ENCODE measurements at places on chromosomes 3 and 15.

DNA sequence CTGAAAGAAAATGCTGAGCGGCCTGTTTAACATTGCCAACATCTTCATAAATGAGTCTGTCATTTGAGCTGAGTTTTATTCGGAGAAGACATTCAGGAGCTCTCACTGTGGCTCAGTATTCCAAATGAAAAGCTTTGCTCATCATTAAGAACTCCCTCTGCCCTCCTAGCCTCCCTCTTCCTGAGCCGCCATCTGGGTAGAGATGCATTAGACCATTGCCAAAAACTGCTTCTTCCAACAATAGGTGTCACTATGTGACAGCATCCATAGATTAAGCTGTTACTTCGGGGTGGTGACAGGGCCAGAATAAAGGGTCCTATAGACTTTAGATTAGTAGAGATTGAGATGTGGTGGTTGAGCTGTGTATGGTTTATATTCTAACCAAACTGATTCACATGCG is 501.4 kb upstream of the NR2F2 start:
- no peak for DNase-seq

DNA sequence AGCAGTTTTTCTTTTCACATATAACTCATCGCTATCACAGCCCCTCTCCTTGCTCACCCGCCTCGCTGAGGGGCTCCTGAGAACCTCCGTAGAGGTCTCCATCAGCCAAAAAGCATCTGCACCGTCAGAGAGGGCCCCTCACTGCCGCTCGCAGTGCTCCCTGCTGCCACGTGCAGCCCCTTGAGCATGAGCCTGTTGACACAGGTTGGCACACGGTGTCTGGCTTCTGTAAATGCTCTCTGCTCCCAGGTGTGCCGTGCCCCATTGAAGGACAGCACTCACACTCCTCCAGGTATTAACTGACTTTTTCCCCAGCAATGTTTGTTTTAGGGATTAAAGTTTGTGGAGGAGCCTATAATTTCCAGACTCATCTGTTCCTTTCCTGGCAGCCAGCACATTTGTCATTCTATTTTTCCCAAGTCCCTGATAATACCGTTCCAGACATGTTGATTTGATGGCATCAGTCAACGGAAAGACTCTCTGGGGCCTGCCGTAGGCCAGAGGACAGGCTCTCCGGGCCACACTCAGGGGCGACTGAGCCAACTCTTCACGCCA is 2.1 kb upstream of the FURIN start:
- no peak for DNase-seq

- DNase-seq: no peak
These were observed 23.3 kb downstream of the LARP6 start for GRCh38 chr15:70830615-70831014.

- DNase-seq: no peak
These were observed 39.7 kb downstream of the BCHE start for GRCh38 chr3:165797551-165797950.

DNA sequence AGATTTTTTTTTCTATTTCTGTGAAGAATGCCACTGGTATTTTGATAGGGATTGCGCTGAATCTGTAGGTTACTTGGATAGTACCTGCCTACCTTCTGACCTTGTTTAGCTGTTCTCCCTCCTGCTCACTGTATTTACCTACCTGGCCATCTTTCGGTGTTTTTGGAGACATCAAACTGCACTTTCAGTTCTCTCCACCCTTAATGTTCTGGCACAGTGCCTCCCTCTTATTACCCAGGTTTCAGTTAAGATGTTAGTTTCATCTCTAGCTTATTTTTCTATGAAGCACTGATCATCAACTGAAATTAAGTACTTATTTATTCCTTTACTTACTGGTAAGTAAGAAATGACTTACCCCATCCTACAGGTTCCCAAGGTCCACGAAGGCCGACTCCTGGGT is 74.4 kb upstream of the KLHL25 start:
- no peak for DNase-seq

DNA sequence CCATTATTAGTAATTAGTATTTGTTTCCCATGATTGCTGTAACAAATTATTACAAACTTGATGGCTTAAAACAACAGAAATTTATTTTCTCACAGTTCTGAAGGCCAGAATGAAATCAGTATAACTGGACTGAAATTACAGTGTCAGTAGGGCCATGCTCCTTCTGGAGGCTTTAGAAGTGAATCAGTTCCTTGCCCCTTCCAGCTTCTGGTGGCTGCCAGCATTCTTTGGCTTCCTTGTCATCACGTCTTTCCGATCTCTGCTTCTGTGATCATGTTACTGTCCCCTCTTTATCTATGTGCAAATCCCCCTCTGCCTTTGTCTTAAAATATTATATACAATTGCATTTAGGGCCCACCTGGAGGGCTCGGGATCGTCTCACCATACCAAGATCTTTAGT is 92.0 kb downstream of the FOXB1 start:
- no peak for DNase-seq

DNA sequence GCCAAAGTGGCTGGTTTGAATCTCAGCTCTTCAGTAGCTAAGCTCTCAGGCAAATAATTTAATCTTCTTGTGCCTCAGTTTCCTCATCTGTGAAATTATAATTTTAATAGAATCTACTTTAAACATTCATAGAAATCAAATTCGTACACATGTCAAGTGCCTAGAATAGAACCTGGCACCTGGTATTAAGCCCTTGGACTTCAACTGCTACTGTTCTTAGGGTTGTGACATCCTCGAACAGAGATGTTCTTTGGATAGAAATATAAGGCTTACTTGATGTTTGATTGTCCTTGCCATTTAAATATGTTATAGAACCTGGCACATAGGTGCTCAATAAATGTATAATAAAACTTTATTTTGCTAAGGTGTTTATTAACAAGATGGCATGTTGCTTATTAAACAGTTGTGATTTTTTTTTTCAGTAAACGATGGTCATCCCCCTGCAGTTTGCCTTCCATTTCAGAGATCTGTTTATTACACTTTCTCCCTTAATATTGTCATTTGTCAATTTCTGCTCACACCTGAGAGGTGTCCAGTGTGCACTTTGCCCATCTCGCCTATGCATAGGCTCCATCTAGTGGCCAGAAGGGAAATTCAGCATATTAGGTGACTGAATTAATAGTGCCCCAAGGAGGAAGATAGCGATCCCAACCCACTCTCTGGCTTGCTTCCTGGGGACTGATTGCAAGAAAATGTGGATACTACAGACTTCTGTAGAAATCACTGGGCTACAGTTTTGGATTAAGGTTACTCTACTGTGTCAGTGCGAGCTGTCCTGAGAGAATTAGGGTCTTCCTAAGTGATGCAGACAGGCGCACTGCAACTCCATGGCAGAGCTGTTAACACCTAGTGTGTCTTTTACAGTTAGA is 10.7 kb downstream of the IGF1R start:
- no peak for DNase-seq

- no peak for DNase-seq
These were observed 260.5 kb upstream of the ZPLD1 start for GRCh38 chr3:102174312-102174712.

GRCh38 chr15:67009576-67010569 is 55.5 kb upstream of the SMAD3 start:
- no peak for DNase-seq

GRCh38 chr3:35241236-35241635 is 398.1 kb upstream of the ARPP21 start:
- DNase-seq: no peak
